Stimulated activated naive CD8-positive, alpha-beta T cell treated with anti-CD3 and anti-CD28 coated beads, Interleukin-15, Interleukin-2, amounts not matched to agents 100 U/mL and 50 U/mL, for 24 hours (primary cell): ENCODE measurements at places on chromosomes 5 and 9.

DNA sequence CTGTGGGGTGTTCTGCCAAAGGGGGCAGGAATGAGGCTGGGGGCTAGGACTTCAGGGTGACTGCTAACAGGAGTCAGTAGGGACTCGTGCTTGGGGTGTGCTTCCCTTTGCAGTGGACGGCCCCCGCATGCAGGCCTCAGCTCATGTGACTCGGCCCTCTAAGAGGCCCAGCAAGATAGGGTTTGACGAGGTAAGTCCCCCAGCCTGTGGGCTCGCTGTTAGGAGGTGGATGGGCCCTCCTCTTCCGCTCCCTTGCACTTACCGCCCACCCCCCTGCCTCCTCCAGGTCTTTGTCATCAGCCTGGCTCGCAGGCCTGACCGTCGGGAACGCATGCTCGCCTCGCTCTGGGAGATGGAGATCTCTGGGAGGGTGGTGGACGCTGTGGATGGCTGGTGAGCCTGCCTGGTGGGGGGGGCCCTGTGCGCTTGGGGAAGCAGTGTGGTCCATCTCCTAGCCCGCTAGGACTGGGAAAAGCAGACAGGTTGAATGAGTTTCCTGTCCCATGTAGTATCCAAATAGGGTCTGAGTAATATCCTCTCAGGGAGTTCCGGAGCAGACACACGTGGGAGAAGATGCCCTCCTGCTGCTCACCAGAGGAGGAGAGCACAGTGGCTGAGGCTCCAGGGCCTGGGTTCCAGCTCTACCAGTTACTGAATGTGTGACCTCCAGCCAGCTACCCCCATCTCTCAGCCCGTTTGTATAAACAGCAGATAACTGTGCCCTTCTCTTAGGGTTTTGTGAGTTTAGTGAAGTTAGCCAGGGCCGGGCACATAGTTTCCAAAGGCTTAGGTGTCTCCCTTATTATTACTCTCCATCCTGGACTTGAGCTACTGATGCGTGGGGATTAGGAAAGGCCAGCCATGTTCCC is 8.2 kb downstream of the CERCAM start:
- DNase-seq, result no peak

- no peak for DNase-seq
Measured at GRCh38 chr9:114178756-114179450, 23.6 kb downstream of the COL27A1 start.

GRCh38 chr9:35673132-35674024 is at the start of gene CA9:
CA9 (plus strand) TSS chr9:35673928; CDS start chr9:35673960, 32 bp downstream.
- DNase-seq, result no peak

GRCh38 chr5:127723571-127723970 is 20.4 kb downstream of the CCDC192 start:
- no peak for DNase-seq

DNA sequence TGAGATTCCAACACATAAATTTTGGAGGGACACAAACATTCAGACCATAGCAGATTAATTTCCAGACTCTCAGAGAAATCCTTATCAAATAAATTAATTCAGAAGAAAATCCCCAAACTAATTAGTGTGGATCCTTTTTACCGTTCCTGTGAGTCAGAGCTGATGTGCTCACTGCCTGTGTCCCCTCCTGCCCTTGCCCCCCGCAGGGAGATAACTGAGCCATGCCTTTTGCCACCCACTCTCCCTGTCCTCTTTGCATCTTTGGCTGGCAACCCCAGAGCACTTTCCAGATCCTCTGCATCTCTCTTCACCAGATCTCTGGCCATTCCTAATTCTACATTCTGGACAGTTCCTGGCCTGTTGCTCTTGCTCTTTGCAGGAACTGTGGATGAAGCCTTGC is 135.4 kb upstream of the MAP1B start:
- no peak for DNase-seq

- no peak for DNase-seq
Measured at GRCh38 chr9:107388890-107389289, 100.7 kb downstream of the KLF4 start.

GRCh38 chr9:84447305-84447704 is 106.7 kb upstream of the SLC28A3 start:
- no peak for DNase-seq

GRCh38 chr5:123598028-123598689 is 86.2 kb downstream of the CSNK1G3 start:
- no peak for DNase-seq

GRCh38 chr5:126872561-126873354 is 95.8 kb downstream of the LMNB1 start:
- DNase-seq, result no peak

GRCh38 chr5:94908889-94909480 is 290.5 kb downstream of the SLF1 start:
- peak; percentile 5 for DNase-seq

DNA sequence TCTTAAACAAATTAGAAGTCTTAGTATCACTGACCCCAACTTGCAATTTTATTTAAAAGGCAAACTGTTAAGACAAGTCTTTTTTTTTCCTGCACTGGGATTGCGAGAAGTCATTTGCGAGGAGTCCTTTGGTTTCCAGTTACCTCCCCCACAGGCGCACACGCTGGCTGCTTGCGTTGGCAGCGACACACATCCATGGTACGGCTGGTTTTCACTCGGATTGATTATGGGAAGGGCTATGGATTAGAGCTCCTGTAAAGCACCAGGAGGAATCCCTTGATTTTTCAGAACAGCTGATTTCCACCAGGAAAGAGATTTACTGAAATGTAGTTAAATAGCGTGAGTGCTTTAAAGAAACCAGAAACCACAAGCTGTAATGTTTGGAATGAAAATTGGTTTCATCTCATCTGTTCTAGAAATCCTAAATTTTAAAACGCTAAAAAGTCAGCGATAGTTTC is 737 bp downstream of the SLC1A3 start:
- DNase-seq, result no peak

- no peak for DNase-seq
Measured at GRCh38 chr5:85479849-85480248, 1095.2 kb upstream of the EDIL3 start.

DNA sequence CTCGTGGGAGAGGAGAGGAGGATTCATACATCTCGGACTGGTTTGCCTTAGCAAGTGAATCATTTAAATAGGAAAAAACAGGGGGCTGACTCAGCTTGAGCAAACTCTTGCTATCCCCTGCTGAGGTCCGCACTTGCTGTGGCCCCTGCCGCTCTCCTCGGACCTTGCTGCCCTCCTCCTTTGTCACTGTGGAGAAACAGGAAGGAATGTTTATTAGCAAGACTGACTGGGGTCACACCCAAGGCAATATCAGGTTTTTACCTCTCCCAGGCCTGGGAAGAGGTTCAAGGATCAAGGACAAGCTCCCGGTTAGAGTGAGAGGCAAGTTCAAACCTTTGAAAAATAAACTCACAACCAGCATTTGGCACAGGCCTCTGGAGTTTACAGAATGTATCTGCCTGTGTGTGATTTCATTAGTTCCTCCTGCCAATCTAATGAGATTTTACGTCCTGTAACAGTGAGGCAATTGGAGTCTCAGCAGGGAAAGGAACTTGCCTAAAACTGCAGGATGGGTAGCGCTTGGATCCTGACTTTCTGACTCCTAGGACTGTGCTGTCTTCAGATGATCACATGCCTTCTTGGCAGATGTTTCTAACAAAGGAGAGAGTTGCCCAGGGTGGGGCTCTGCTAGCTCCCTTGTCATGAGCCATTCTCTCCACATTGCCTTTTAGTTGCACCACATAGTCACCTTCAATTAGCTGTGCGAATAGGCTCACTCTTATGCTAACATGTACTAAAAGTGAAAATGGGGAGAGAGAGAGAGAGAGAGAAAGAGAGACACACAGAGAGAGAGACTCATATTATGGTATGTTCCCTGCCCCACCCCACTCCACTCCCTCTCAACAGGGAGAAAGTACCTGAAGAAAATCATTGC is 108.6 kb upstream of the CDKN2B start:
- DNase-seq, result no peak

DNA sequence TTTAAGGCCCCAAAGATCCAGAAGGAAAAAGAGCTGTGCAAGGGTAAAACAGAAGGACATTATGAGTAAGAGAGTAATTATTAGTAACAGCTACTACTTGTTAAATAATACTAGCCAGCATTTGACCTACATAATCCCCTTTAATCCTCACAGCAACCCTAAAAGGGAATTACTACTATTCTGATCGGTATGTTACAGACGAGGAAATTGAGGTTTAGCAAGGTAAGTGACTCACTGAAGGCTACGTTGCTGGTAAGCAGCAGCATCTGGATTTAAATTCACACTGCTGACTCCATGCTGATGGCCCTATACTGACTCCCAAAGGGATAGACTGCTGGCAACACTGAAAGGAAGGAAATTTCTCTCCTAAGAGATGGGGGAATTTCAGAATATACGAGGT is 3.7 kb upstream of the FSD1L start:
- DNase-seq, result no peak

DNA sequence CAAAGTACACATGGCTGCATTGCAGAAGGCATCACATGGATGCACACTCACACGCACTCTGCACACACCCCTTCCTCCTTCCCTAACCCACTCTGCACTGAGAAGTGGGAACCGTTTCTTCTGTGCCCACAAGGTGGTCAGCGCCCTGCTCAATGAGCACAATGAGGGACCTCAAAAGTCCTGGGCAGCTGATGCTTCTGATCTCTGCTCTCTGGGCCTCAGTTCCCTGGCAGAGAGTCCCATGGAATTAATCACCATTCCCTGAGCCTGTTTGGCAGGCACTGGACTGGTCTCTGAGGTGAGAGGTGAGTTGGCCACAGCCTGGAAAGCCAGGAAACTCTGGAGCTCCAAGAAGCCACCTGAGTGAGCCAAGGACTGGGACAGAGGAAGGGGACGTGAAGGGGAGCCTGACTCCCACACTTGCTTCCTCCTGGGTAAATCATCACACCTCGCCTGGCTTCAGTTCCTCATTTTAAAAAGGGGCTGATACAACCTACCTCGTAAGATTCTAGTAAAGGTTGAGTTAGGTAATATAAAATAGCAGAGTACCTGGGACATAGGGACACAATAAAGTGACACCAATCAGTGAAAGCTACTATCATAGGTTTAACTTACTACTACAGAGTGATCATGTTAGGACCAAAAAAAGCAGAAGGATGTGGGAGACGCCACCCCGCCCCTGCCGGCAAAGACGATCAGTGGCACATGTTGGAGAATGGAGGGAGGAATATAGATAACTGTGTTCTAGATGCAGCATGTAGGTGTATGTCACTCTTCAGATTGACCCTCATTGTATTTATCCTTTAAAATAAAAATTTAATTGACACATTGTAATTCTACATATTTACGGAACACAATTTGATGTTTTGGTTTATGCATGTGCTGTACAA is 21.1 kb upstream of the IGFBPL1 start:
- DNase-seq, result no peak

- no peak for DNase-seq
Measured at GRCh38 chr9:127344368-127345000, 52.5 kb upstream of the SLC2A8 start.

- DNase-seq, result peak; percentile 37
Measured at GRCh38 chr9:2570615-2571479, 50.7 kb upstream of the VLDLR start.

- DNase-seq, result no peak
Measured at GRCh38 chr5:151016700-151017099, 3.7 kb upstream of the GPX3 start.

GRCh38 chr9:100437860-100438805 is 11.2 kb downstream of the MSANTD3 start:
- peak; percentile 74 for DNase-seq

DNA sequence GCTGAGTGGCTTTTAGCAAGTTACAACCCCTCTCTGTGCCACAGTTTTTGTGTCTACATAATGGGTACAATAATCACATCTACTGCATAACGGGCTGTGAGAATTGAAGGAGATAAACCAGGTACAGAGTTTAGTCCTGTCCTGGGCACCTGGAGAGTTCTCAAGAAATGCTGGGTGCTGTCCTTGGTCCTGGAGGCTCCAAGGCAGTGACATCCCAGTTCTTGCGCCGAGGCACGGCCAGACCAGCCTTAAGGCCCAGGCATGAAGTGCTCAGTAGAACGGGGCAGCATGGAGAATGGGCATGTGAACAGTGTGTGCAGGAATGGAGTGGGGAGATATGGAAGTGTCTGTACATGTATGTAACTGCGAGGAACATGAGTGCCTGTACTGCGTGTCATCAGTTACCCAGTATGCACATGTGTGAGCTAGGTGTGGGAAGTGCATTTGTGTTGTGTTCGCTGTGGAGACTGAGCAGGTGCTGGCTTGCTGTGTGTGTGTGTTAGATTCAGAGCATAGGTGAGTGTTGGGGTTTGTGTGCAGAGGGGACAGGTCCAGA is 6.3 kb upstream of the UNC5A start:
- no peak for DNase-seq

GRCh38 chr5:142545650-142546322 is 140.1 kb downstream of the FGF1 start:
- DNase-seq, result no peak

DNA sequence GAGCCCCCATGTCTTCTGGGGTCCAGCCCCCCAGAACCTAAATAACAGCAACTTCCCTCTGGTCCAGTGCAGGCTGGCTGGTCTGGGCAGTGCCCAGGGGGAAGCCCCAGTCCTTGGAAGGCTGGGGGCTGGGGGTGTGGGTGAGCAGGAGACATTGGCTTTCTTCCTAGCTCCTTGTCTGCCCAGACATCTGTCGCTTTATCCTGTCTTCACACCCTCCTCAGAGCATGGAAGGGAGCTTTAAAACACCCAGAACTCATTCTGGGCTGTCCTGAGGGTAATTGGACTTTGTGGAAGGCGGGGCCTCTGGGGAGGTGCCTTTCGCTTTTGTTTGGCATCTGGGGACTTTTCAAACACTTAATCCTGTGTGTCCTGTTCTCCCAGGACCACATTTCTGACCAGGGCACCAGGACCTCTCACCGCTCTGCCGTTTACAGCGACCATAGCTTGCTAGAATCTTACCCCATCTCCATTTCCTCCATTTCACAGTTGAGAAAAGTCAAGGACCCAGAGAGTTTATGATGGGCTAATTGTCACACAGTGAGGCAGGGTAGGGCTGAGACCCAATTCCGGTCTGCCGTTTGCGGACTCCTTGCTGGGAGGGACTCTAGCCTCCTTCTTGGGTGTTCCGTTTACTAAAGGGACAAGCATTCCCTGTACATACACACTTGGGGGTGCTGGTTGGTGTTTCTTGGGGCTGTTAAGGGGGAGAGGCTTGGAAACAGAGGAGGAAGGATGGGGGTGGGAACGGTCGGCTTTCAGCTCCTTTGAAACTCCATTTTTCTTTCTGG is 1.1 kb downstream of the GSN start:
- DNase-seq, result no peak

DNA sequence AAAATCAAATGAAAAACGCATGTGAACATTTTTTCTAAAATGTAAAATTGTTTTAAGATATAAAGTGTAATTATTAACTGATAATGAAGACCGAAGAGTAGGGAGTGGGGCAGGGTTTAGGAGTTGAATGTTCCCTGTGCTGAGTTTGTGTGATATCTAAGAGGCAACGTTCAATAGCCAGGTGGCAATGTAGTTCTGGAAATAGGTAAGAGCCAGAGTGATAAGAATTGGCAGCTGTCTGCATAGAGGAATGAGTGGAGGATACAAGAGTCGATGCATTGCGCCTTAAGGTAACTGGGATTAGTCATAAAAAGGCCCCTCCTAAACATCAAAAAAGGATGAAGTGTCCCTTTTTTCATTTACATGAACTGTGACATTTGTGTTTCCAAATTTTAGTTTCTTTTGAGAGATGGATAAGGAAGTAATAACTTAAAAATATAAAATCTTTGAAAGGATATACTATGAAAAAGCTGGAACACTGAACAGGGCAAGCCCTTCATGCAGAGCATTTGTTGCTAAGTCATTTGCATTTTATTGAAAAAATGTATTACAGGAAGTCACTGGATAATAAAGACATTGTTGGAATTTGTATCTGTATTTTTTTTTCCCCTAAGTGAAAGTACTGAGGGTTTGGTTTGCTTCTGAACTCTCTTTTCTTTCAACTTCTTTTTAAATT is 659.3 kb downstream of the ACTL7B start:
- DNase-seq, result no peak
